Activated gamma-delta T cell treated with anti-CD3 and anti-CD28 coated beads, Interleukin-2, amount 50 U/mL, for 16 hours (primary cell): ENCODE measurements at places on chromosomes 2 and 18.

DNA sequence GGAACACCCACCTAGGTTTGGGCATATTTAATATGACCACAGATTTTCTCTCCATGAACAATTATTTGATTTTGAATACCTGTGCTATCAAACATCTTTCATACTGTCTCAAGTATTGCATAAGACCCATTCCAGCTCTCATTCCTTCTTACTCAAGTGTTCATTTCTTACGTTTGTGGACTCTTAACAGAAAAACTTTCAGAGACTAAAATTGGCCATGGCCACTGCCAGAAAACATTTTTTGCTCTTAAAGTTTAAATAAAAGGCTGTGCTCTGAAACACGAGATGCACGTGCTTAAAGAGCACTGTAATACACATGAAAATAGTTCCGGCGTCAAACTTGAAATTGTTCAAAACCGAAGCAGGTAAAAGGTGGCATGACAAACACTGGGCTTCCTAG, 89.3 kb downstream of the LIMS1 start:
- DNase-seq, result no peak

- no peak for DNase-seq
Measured at GRCh38 chr2:56248965-56249742, 65.4 kb downstream of the CCDC85A start.

DNA sequence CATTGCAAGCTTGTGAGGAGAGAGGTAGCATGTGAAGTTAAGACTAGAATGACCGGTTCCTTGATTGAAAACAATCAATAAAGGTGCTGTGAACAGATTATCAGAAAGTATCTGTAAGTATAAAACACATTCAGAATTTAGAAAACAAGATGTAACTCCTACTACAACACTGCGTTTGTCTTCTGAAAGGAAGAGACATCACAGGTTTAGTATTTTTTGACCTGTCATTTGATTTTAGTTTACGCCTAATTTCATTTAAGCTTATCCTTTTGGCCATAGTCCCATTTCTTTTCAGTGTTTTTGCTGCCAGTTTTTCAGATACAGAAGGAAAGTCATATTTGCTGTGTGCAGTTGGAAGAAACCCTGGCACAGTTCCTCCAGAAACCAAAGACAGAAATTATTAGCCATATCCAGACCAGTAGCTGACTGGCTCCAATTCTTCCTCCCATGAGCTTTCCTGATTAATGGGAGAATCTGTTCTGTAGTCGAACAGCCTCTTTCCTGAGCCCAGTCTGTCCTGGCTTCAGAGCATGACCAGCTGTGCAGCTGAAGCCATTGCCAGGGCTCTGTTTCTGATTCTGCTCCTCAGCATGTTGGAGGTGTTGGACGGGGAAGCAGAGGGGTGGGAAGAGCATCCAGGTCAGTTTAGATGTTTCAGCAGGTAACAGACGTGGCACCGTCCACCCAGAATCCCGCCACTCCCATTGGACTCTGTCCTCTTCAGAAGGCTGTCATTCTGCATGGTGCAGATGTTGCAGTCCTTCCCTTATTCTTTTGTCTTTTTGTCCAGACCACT, 61.0 kb downstream of the CRIM1 start:
- no peak for DNase-seq

DNA sequence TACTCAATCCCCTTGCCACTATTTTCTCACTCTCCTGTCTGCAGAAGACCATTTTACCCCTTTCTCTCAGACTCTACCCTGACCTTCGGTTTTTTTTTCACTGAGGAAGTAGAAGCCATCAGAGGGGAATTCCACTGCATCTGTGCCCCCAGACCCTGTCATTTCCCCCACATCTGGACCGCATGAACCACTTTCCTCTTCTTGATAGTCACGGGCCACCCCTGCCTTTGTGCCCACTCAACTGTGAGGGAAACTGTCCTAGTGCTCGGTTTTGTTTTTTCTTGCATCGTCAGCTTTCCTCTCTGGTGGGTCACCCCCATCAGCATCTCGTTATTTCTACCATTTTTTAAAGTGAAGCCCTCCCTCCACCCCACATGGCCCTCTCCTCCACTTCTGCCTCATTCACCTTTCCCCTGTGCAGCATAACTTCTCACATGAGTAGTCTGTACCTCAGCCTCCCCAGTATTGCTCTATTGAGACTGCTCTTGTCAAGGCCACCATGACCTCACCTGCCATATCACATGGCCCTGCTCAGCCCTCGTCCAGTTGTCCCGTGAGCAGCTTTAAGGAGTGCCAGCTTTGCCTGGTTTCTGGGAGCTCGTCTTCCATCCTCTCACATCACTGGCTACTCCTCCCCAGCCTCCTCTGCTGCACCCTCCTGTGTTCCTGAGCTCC, 32.4 kb downstream of the TMEM87B start:
- DNase-seq, result no peak

GRCh38 chr18:54532222-54532621, 58.8 kb upstream of the DYNAP start:
- no peak for DNase-seq

GRCh38 chr2:134249755-134250154, 4.1 kb upstream of the MGAT5 start:
- no peak for DNase-seq

- no peak for DNase-seq
Measured at GRCh38 chr2:664063-664462, 13.1 kb downstream of the TMEM18 start.

DNA sequence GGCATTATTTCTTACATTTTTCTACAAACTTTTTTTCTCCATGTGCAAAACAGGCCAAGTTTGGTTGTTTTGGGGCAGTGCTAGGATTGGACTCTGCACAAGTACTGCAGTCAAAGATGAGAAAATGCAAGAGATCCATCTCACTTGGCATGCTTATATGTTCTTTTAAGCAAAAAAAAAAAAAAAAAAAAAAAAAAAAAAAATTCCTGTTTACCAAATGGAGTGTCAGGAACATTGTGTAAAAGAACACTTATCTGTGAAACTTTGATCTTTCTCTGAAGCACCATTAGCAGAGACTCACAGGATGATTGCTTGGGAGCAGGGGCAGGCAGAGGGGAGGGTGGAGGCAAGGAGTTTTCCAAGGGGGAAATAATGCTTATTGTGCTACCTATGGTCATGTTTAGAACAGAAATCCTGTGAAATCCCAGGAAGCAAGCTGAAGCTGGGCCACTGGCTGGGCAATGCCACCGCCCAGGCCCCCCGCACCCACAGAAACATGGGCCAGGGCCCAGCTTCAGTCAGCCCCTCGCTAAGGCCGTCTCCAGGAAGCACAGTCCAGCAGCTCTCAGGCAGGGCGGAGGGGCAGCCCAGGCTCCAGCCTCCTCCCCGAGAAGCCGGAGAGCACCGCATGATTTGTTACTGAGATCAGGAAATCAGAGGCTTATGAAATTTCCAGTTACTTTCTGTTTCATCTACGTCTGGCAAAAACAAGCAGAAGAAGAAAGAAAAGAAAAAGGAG, 229.4 kb downstream of the ZNF516 start:
- DNase-seq, result no peak

DNA sequence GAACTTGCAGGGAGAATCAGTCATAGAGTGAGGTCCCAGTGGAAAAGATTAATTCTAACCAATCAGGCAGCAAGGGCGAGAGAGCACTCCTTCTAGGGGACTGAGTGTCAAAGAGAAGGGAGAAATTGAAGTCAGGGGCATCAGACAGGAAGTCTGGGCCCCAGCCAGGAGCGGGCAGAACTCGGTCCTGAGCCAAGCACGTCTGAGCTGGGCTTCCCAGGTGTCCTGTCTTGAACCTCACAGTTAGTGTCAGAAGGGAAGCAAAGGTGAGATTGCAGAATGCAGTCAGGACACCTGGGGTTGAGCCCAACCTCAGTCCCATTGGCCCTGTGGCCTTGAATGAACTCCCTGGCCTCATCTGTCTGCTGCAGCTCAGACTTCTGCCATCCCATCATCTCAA, 220.9 kb downstream of the SMAD2 start:
- no peak for DNase-seq

- DNase-seq, result no peak
Measured at GRCh38 chr2:199505755-199506403, 48.1 kb upstream of the SATB2 start.

DNA sequence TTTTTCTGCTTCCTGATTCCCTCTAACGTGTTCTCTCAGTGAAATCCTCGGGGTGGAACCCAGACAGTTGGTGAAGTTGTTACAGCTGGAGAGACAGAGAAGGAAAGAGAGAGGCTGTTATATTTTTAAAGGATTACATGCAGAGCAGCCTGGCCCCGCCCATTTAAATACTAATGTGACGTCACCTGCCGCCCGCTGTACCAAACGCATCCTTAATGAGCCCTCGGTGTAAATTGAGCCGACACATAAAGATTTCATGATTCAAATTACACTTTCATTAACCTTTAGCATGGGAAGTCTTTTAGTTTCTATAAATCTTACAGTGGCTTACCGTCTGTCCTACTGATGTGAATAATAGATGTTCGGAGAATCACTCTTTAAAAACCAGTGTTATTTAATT, 164.0 kb upstream of the SIX3 start:
- no peak for DNase-seq

DNA sequence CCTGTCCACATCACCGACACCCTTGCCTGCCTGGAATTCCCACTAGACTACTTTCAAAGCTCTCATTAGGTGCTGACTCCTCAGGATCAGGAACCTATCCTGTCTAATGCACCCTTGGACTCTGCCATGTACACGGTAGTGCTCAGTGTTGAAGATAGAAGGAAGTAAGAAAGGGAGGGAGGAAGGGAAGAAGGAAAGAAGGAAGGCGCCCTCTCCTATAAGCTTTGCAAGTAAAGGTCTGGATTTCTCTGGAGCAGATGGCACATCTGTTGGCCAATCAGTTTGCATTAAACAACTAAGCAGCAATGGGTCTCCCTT, 45.3 kb downstream of the SCTR start:
- DNase-seq, result no peak
